ENCODE measurements at places on chromosomes 5 and 9. TPM values are rescaled to one million over a fixed set of nuclear protein-coding genes. Genes with fewer than 3 reads are reported as not detected.

IL13 gene
- total RNA-seq, result not detected

OMD gene
- total RNA-seq, result not detected

CENPK gene
- 34.5 TPM for total RNA-seq

IFNB1 gene
- total RNA-seq, result not detected

ZNF189 gene
- total RNA-seq, result 11.0 TPM

PSMD5 gene
- total RNA-seq, result 29.2 TPM

DEPDC1B gene
- total RNA-seq, result 38.3 TPM

GZMA gene
- not detected for total RNA-seq

PCDHGC4 gene
- total RNA-seq, result not detected

TYRP1 gene
- total RNA-seq, result not detected

MORN5 gene
- total RNA-seq, result not detected

PTGES gene
- 44.9 TPM for total RNA-seq

GRCh38 chr9:105114964-105115728, 129.3 kb upstream of the SLC44A1 start:
- DNase-seq, result no peak

DNA sequence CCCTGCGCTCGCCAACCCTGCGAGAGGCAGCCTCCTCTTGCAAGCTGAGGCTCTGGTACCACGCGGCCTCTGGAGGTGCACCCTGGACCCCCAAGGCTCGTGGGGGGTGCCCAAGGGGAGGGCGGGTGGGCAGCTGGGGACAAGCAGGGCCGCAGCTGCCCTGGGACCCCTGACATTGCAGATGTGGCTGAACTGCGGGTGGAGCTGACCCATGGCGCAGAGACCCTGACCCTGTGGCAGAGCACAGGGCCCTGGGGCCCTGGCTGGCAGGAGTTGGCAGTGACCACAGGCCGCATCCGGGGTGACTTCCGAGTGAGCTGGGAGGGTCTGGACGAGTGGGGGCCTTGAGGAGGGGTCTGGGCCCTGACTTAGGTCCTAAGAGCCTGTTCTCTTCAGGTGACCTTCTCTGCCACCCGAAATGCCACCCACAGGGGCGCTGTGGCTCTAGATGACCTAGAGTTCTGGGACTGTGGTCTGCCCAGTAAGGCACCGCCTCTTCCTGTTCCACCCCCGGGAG, 1.5 kb downstream of the MAMDC4 start:
- DNase-seq, result no peak

GRCh38 chr5:1511048-1511447, 12.7 kb downstream of the LPCAT1 start:
- no peak for DNase-seq

DNA sequence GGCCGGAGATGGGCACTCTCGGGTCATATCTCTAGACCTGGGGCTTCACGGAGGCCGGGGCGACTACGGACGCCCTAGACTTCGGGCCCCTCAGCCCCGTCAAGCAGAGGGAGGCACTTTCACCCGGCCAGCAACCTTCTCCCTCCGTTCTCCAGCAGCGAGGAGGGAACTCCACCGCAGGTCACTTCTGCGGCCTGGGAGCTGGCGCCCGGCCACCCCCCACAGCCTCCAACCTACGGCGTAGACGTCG, 201 bp downstream of the DOLK start:
- no peak for DNase-seq

DNA sequence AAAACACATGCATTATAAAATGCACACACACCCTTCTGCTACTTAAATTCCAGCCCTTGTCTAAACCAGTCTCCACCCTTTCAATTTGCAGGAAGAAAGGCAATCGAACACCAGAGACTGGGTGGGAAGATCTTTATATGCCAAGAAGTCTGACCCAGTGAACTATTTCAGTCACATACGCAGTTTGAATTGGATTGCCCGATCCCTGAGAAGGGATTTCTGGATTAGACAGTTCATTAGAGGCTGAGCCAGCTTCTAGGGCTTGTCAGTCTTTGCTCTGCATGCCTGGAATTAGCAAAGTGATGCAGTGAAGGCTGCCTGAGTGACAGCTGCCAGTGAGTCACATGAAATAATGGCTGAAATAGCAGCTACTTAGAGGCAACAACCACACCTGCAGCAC, 159.9 kb downstream of the PPP2R2B start:
- no peak for DNase-seq

- no peak for DNase-seq
Measured at GRCh38 chr9:128568470-128569078, 16.2 kb downstream of the SPTAN1 start.

- no peak for DNase-seq
Measured at GRCh38 chr5:86371061-86371460, 246.7 kb upstream of the COX7C start.

- peak; percentile 86 for DNase-seq
Measured at GRCh38 chr9:129143031-129143927, 32.1 kb downstream of the PTPA start.

- peak; percentile 66 for DNase-seq
Measured at GRCh38 chr5:169910393-169910792, 69.9 kb downstream of the INSYN2B start.

DNA sequence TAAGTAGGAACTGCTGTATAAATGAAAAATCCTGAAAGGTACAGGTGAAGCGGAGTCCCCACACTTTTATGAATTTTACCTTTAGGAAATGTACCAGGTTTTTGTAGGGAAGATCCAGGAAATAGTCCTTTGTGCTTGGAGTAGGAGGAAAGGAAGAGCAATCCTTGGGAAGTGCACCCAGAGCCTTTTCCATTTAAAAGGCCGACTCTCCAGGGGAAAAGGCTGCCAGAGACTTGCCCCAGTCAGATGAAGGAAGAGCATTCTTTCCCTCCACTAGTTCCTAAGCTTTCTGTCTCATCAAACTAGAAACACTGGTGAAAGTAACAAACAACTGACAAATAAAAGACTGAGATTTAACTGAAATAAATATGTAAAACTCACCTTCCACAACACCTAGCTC, 779.4 kb upstream of the CDH6 start:
- no peak for DNase-seq

DNA sequence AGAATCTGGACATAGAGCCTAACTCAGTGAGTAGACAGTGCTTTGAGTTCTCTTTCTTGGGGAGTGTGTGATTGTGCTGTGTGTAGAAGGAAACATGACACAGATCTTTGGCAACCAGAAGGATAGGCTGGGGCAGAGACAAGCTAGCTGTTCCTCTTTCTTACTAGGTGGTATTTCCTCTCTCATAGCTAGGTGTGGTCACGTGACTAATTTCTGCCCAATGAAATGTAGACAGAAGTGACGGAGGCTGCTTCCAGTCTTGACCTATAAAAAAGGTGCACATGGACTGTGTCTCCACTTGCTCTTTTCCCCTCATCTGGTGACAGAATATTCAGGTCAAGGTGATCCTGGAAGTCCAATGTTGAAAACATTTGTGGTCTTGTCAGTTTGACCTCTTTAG, 92.5 kb upstream of the NFIB start:
- no peak for DNase-seq

- DNase-seq, result no peak
Measured at GRCh38 chr5:68147659-68148058, 67.9 kb upstream of the PIK3R1 start.

- no peak for DNase-seq
Measured at GRCh38 chr9:93131599-93132286, 2.3 kb downstream of the NINJ1 start.

DNA sequence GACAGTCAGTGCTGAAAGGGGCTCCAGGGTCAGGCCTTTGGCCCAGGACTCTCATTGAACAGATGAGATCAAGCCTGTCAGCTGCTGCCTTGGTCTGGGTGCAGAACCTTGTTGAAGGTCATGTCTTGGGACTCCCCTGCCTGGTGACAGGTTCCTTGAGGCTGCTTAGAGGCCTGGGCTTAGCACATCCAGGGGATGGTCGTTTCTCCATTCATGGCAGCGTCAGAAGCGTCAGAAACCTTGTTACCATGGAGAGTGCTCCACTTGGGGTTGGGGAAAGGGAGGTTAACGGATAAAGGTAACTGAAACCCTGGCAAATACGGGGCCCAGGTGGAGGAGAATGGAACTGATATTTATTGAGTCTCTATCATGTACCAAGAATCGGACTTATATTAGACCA, 8.8 kb downstream of the ARPC5L start:
- no peak for DNase-seq

DNA sequence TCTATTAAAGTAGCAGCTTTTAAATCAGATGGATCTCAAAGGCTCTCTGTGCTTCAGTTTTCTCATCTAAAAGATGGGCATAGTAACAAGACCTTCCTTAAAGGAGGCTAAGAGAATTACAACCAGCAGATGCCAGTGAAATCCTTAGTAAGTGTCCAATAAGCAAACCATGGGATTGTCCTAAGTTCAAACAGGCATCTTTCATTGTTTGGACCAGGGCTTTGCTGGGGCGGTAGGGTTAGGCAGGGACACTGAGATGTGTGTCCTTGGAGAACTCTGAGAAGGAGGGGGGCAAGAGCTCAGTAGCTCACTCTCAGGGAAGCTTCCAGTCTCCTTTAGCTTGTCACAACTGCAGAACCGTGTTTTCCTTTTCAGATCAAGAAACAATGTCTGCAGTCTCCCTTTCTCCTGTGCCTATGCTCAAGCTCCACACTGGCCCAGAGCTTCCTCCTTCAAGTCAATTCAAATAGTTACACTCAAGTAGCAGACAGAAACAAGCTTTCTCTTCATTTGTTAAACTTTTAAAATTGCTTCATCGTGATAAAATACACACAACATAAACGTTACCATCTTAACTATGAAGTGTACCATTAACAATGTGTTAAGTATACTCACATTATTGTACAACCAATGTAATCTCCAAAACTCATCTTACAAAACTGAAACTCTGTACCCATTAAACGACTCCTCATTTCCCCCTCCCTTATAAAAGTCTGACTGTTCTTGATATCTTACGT, 216.2 kb downstream of the PIK3R1 start:
- peak; percentile 19 for DNase-seq
